ENCODE measurements at places on chromosomes 5 and 9.

DNA sequence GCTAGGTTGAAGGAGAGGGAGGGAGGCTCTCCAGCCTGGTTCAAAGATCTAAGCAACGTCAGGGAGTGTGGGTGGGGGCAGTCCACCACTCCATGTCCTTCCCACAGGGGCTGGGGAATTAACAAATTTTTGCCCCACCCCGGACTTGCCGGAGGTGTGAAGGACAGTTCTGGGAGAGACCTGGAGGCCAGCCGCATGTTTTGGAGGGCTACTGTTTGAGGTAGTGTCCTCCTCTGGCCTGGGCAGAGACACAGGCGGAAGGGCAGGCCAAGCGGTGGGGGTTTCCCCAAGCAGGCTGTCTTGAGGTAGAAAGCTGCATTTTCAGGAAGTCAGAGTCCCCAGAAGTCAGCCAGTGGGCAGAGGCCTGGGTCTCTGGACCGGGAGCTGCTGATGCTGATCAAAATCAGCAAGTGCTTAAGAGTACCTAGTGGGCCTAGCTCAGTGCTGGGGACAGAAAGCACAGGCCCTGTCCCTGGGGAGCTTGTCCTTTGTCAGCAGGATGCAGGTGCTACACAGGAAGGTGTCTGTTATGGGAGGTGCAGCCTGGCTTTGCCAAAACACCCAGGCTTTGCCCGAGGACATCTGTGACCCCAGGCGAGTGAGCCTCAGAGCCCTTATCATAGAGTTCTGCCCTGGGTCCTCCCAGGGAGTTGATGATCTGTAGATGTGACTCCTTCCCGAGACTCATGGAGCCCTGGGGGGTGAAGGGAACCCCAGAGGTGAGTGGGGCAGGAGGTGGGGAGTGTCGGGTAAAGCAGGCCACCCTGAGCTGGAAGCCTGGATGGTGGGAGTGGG lies 18.5 kb downstream of the JADE2 start:
- DNase-seq, result peak; percentile 53

DNA sequence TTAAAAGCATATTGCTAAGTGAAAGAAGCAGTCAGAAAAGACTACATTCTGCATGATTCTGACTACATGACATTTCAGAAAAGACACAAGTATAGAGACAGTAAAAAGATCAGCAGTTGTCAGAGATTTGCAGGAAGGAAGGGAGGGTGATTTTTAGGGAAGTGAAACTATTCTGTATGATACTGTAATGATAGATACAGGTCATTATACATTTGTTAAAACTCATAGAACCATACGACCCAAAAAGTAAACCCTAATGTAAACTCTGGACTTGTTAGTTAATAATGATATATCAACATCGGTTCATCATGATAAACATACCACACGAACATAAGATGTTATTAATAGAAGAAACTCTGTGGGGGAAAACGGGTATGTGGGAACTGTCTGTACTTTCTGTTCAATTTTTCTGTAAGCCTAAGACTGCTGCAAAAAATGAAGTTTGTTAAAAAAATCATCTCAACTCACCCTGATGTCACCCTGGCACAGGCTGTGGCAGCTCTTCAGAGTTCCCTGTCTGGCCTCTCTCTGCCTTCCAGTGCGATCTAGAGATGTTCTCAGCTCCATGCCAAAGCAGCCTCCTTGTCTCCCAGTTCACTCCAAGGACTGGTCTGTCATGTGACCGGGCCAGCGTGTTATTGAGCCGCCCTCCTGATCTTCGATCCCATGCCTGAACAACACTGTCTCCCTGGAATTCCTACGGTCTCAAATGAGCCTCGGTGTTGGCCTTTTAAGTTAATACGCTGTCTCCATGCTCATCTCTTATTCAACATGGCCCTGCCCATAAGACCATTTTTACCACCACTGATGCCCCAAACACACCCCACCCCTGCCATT lies 35.4 kb downstream of the PRLR start:
- no peak for DNase-seq

DNA sequence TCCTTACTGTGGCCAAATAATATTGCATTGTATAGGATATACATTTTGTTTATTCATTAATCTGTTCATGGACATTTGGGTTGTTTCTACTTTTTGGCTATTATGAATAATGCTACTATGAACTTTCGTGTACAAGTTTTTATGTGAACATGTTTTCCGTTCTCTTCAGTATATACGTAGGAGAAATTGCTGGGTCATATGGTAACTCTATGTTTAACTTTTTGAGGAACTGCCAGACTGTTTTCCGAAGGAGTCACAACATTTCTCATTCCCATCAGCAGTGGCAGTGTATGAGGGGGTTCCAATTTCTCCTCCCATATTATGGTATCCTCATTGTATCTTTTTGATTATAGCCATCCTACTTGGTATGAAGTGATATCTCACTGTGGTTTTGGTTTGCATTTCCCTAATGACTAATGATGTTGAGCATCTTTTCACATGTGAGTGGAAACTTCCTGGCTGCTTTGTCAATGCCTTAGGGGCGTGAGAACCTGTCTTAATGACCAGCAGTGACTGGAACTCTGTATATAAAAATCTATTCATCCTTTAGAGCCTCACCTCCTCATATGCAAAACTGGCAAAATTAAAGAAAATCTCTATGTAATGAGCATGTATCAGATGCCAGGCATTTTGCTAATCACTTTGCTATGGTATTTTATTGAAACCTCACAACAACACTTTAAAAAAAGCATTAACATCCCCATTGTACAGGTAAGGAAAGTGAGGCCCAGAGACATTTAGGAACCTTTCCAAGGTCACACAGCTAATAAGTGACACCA lies 47.8 kb upstream of the TGFBR1 start:
- no peak for DNase-seq

GRCh38 chr9:124839612-124840299 lies 13.5 kb upstream of the WDR38 start:
- DNase-seq, result no peak

DNA sequence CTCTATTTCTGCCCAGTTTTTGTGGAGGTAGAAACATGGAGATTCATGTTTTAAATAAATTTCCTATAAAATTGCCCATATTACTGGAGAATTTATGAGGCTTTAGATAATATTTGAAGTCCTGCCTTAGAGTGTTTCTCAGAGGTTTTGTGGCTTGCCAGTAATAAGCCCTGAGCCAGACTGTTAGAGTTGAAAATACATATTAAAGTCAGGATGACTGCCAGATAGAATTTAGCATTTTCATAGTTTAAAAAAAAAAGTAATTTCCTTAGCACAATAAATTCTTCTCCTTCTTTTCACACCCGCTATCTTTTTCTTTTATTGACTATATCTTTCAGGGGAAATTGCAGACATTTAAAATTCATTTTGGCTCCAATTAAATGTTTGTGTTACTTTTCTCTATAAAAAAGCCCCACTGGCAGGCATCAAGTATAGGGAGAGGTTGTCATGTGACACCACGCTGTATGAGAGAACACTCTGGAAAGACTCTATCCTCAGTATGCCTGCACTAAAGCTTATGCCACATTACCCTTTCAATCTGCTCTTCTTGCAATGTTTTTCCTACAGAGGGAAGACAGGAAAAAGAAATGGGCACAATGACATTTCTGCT lies 135.2 kb downstream of the MPDZ start:
- no peak for DNase-seq

DNA sequence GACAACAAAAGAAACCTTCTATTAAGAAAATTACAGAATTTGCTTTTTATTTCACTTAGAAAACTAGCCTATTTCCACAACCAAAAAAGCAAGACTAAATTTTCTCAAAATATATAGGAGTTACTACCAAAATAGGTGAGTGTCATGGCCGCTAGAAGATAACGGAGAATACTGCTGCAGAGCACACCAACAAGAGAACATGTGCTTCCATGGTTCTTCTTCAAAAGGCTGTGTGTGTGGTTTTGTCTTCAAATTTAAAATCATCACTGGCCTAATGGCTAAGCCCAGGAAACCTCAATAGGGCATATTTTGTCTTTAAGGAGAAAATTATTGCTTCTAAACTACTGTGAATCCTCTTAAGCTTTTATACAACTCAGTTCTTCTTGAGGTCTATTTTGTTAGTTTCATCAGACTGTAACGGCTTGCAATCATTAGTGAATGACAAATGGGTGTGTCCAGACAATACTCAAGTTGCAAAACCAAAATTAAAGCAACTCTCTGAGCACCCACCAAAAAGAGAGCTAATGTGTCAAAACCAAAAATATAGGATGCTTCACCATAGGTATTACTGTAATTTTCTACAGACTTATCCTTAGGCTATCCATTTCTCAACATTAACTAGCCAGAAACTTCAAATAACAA lies 3.3 kb downstream of the SETX start:
- no peak for DNase-seq
